Activated CD4-positive, alpha-beta T cell treated with anti-CD3 and anti-CD28 coated beads for 4 hours (primary cell): ENCODE measurements at places on chromosomes 2 and 18.
A peak's percentile ranks its signal among the peaks of the same experiment; 100 is the strongest.

GRCh38 chr2:147756069-147756468 lies 88.8 kb upstream of the ACVR2A start:
- DNase-seq, result no peak

- no peak for DNase-seq
Measured at GRCh38 chr2:237869343-237870102, 10.1 kb downstream of the RAMP1 start.

DNA sequence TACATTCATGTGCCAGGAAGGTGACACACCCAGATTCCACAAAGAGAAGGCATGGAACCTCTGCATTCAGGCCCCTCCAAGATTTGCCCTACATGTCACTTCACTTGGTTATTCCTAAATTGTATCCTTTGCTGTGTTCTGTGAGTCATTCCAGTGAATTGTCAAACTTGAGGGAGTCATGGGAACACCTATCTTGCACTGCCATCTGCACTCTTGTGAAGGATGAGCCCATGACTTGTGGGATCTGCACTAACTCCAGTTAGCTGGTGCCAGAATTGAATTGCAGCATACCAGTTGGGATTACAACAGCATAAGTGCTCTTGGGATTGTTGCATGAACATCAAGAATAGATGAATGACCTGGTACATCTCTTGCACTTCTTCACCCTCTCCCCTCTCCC lies 1288.0 kb upstream of the ZEB2 start:
- DNase-seq, result no peak

DNA sequence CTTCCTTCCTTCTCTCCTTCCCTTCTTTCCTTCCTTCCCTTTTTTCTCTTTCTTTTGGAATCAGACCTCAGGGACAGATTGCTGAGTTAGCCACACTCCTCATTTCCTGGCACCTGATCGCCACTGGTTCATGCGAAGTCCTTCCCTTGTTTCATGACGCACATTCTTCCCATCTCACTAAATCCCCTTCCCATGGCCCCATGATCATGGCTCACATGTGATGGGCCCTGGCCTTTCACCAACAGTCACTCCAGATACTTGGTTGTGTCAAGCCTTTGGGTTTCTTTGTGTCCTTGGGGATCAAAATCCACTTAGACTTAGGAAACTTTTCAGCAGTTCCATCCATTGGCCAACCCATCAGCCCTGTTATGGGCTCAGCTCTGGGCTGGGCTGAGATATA lies 23.8 kb upstream of the ASPRV1 start:
- DNase-seq, result no peak

- no peak for DNase-seq
Measured at GRCh38 chr2:67378555-67378954, 18.6 kb upstream of the ETAA1 start.

DNA sequence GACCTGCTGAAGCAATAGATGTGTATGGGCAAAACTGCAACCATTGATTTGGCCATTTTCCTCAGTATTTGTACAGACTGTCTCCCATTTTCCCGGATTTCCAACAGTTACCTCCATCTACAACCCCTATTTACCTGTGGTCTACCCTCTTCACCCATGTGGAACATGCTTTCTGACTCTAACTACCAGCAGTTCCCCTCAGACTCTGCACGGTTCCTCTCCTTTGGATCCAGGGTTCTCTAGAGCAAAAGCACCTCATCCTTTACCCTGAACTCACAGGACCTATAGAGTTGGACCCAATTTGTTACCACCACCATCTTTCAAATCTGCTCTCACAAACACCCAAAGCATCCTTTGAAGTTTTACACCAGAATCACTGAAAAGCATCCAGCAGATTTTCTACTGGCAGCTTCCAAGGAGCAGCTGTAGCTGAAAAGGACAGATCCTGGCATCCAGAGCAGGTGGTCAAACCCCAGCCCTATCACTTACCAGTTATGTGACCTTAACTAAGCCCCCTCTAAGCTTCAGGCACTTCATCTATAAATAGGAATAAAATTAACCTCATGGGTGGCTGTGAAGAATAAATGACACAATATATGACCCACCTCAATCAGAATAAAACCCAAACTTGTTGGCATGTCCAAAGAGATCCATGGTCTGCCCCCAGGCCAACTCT lies 15.3 kb downstream of the CYTIP start:
- no peak for DNase-seq

DNA sequence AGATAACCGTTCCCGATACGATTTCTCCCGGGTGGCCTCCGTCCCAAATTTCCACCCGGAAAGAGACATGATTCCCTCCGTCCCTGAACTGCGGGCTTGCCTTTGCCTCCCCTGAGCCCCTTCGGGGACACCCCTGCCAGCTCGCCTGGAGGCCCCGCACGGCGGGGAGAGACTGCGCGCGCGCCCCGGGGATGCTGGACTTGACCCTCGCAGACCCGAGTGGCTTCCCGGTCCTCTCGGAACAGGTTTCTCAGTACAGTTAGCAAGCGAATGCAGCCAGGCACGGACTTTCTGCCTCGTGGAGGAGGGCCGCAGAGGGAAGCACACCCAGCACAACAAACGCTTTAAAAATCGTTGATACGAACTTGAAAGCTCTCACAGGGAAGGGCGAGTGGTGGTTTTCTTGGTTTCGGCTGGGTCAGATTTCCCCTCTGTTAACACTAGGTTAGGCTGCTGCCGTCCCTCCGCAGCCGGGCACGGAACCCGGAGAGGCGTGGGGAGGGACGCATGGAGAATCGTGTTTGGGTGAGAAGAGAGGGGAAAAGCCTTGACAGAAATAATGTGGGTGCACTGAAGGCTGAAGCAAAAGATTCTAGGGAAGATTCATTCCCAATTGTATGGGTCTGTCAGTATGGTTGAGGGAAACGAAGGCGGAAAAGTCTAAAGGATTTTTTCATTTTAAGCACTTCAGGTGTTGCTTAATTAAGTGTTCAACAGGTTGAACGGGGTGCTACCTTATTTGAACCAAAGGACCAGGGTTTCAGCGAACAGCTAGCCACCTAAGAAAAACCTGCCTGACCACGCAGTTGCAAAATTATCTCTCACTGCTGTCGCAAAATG lies 916 bp downstream of the TNFRSF11A start:
- DNase-seq, result no peak

DNA sequence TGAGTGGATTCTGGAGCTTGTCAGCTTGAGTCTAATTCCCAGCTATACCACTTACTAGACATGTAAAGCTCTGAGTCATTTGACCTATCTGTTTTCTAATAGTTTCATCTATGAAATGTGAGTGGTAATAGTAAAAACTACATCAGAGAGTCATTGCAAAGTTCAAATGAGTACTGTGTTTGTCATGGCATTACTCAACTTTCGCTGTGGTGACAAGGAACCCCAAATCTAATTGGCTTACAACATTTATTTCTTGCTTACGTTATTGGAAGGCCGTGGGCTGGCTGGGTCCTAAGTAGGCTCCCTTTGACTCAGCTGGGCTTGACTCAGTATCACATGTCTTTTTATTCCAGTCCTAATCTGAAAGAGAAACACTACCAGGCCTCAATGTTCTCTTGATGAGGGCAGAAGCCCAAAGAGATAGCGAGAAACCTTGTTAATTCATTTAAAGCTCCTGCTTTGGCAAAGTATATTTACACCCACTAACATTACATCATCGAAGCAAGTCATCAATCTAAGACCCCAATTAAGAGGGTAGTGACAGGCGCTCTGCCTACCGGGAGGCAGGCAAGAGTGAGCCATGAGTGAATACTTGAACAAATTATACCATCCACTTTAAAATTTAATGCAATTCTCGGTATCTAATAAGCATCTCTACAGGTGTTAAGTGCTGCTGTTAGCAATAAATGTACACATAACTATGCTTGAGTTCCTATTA lies 431.8 kb upstream of the SPHKAP start:
- DNase-seq, result no peak

DNA sequence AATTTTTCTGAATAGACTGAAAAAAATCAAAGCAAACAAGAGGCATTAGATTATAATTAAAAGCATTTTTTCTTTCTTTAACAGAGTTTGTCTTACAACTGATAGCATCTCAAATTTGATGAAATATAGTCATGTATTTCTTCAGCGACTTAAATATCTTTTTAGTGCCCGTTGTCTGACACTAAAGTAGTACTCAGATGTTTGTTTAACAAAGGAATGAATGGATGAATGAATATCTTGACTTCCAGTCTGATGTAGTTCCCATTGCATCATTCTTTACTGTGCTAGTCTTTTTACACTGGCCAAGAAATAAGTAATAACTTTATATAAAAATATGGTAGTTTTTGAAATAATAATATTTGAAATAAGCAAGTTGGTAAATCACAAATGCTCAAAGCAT lies 111.1 kb downstream of the TTC27 start:
- no peak for DNase-seq

- DNase-seq, result no peak
Measured at GRCh38 chr2:217114117-217114516, 254.3 kb upstream of the TNP1 start.

- no peak for DNase-seq
Measured at GRCh38 chr2:83650161-83650560, 808.9 kb downstream of the SUCLG1 start.

- DNase-seq, result no peak
Measured at GRCh38 chr2:30273574-30273929, 42.2 kb downstream of the LBH start.

GRCh38 chr2:61722318-61722717 lies 131.5 kb downstream of the FAM161A start:
- no peak for DNase-seq

- DNase-seq, result no peak
Measured at GRCh38 chr18:54860941-54861340, 32.7 kb downstream of the RAB27B start.

DNA sequence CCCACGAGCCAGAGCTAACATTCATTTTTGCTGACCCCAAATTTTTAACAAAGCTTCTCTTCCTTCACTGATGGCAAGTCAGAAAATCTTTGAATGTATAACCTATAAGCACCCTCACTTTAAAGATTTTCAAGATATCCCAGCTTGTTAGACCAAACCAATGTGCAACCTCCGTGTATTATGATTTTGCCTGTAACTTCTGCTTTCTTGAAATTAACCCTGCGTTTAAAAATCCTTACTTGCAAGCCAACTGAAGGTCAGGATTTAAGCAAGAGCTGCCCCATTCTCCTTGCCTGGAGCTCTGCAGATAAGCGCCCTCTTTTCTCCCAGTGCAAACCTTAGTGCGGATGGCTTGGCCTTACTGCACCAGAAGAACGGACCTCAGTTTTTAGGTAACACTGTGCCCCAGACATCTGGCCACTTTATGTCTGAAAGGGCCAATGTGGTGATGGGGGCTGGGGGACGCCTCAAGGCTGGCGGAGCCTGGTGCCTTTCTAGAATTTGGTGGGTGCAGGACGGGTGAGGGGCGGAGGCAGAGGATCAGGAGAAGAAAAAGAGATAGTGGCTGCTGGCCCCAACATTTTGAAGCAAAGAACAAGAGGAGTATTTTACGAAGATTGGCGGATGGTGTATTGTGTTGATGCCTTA lies 805 bp upstream of the TNFRSF11A start:
- DNase-seq, result no peak

DNA sequence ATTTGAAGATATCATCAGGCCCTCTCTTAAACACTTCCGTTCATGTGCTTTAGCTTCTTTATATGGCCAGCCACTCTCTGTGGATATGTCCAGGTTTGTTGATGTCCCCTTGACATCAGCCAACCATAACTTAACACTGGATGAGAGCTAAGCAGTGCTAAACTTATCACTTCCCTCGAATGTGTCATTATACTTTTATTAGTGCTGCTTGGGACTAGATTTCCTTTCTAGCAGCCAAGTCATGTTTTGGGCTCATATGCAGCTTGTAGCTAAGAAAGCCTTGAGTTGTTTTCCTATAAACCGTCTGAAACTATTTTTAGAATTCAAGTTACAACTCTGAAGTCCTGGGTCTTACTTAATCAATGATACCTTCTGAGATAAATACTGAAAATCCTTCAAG lies 144.8 kb upstream of the TNP1 start:
- no peak for DNase-seq

GRCh38 chr2:28340312-28341202 lies 52.1 kb upstream of the FOSL2 start:
- no peak for DNase-seq

GRCh38 chr18:70380915-70381896 lies 92.4 kb downstream of the SOCS6 start:
- no peak for DNase-seq

- no peak for DNase-seq
Measured at GRCh38 chr2:200786826-200787225, 24.9 kb upstream of the BZW1 start.

DNA sequence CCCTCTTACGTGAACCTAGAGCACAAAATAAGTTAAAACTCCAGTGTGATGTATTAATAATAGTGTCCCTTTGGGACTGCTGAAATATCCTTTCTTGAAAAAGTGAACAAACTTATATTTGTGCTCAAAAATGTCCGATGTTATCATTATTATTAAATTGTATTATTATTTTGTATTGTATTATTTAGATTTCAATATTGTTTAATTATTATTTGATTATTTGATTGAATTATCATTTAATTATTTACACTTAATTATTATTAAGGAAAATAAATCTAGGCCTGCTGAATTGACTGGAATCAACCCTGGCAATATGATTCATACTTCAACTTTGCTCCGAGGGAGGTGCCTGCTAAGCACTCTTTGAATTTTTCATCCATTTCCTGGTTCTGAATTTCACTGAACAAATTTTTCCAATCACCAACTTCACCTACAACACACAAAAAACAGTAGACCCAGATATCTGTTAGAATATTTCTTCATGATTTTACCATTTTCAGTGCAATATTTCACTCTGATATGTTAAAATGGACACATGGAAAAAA lies 10.9 kb upstream of the EIF2AK2 start:
- no peak for DNase-seq

GRCh38 chr2:172084395-172084644 lies 987 bp upstream of the DLX1 start:
- DNase-seq, result no peak

- DNase-seq, result no peak
Measured at GRCh38 chr2:127003070-127003800, 103.7 kb downstream of the BIN1 start.

DNA sequence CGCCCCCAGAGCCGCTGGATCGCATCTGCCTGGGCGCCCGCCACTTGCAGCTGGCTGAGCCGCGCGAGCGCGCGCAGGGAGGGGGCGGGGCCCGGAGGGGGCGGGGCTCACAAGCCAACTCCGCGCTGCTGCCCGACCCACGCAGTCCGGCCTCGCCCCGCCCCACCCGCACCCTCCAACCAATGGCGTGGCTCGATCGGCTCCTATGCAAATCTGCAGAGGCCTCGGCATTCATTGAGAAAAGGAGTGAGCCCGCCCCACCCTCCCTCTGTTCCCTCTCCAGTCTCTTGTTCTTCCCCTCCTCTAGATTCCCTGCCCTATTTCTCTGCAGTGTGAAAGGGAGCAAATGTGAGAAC lies at the start of gene ALK:
Gene ALK (minus strand): TSS at position 27 of the 356 bp plus-strand sequence. CDS start 927 bp downstream, outside the sequence.
- DNase-seq, result peak; percentile 32

- DNase-seq, result no peak
Measured at GRCh38 chr2:55073000-55073983, 23.0 kb upstream of the RTN4 start.
